Left colon (tissue), 2 donors: ENCODE measurements at places on chromosomes 13 and 19. TPM values are rescaled to one million over a fixed set of nuclear protein-coding genes. Genes with fewer than 3 reads are reported as not detected.
A peak's percentile ranks its signal among the peaks of the same experiment; 100 is the strongest.

GRCh38 chr13:51148223-51148951, 37.3 kb upstream of the C13orf42 start:
- DNase-seq = no peak

GRCh38 chr13:112933649-112934048, 35.4 kb upstream of the MCF2L start:
- DNase-seq = no peak

DNA sequence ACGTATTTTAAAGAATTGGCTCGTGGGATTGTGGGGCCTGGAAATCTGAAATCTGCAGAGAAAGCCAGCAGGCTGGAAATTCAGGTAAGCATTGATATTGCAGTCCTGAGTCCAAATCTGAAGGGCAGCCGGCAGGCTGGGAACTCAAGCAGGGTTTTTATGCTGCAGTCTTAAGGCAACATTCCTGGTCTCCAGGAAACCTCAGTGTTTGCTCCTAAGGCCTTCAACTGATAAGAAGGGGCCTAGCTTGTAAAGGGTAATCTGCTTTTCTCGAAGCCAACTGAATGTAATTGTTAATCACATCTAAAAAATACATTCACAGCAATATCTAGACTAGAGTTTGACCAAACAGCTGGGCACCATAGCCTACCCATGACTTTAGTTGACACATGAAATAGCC, 154.4 kb downstream of the EFNB2 start:
- DNase-seq = no peak

- DNase-seq = no peak
Observed at GRCh38 chr19:10760273-10760944, 42.5 kb downstream of the DNM2 start.

DNA sequence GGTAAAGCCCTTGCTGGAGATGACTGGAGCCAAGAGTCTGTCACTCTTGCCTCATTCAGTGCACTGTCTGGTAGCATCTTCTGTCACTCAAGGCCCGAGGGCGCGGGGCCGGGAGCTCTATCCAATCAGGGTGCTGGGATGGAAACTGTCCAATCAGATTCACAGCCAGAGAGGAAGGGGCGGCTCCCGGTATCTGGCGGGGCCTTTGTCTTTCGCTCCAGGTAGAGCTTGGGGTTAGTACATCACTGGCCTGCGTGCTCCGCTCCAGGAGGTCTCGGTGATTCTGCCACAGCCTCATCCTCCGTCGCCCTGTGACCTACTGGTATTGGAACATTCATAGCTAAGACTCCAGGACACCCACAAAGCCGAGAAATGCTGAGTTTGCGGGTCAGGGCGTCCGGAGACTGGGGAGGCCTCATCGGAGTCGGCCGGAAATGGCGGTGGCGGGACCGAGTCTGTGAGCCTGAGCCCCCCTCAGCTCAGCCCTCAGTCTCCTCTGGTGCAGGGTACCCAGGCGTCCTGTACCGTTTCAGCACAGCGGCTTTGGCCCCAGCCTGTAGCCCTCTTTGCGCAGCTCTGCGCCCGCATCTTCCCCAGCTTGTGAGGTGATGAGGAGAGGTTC, 20.6 kb upstream of the ZNF430 start:
- DNase-seq = peak; percentile 76

DNA sequence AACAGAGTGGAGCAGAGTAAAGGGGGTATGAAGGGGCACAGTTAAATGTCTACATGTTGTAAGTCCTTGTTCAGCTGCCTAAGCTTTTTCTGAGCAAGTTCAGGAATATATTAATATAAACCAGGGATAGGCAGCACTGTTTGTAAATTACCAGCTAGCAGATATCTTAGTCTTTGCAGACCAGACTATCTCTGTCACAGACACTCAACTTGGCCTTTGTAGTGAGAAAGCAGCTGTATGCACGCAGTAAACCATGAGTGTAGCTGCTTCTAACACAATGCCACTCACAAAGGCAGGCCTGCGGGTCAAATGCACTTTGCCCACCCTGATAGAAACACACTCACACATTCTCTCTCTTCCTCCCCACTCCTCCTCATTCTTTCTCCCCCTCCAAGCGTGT, 1016.9 kb downstream of the UQCRFS1 start:
- no peak for DNase-seq

DNA sequence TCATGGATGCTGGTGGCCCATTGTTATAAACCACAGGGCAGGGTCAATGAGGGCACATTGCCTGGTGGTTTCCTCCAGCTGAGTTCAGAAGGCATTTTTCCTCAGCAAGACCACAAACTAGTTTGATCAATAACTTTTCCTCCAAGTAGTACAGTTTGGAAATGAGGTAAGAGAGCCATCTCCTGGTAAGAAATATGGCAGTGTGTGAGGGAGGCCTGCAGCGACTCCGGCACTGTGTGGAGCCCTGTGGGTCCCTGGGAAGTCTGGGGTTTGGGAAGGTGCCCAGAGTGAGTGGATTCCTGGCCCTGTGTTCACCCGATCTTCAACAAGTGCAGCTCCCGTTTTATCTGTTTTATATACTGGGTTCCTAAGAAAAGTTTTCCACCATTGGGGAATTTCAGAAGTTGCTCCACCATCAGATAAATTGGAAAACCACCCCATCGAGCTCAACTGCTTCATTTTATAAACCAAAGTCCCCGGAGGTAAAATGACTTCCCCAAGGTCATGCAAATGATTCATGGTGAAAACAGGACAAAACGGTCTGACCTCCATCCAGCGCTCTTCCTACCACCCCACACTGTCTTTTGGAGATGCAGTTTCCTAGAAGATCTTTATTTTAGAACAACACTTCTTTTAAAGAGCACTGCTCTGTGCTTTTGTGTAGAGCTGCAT, 148.4 kb downstream of the KATNAL1 start:
- no peak for DNase-seq

GRCh38 chr19:44050740-44051649, 841 bp upstream of the ZNF223 start:
- peak; percentile 72 for DNase-seq

DNA sequence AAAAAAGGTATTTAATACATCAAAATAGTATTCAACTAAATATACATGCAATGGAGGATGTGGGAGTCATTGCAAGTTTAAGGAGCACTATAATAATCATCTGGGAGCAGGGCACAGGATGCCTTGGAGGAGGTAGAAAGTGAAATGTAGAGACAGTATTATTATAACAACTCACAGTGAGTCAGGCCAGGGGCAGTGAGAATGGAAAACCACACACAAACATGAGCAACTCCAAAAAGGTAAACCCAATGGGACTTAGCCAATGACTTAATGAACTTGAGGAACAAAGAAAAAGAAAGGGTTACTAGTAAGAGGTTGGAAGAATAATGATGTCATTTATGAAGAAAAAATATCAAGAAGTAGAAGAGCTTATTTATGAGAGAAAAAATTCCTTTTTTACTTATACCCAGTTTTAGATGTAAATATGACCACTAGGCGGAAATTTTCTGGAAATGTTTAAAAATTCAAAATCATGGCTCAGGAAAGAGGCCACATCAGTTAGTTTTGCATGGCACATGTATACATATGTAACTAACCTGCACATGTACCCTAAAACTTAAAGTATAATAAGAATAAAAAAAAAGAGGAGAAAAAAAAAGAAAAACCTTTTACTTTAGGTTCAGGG, 389.3 kb downstream of the SUCLA2 start:
- no peak for DNase-seq

- peak; percentile 33 for DNase-seq
Observed at GRCh38 chr19:58381460-58382212, 806 bp upstream of the ZNF837 start.

DNA sequence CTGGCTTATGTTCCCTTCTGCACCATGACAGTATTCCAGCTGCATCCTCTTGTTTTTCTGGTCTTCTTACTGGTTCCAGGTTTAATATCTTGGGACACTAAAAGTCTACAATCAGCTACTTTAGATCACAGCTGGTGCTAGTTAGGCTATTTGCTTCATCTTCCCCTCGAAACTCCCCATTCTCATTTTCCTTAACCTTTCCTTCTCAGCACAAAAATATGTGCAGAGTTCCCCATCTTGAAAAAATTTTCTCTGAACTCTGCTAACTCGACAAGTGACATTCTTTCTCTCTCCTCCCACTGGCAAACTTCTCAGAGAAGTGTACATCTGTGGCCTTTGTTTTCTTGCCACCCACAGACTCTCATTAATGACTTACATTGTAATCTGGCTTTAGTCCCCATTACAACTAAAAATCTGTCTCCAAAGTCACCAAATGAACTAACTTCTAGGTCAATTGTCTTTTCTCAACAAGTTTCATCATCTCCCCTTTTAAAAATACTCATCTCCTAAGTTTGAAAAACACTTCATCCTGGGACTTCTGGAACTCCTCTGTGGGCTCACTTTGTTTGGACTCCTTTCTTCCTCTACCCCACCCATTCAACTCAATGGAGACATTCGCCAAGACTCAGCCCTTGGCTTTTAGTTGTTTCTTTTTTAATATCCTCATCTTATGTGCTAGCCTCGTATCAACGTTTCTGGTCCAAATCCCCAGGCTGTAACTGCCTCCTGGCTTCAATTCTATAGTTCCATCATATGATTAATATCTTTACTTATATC, 7.1 kb upstream of the KL start:
- no peak for DNase-seq

MTRF1 gene
- 14.9 TPM for total RNA-seq

KLHL1 gene
- total RNA-seq = 0.08 TPM

DZIP1 gene
- total RNA-seq = 5.5 TPM

SIGLEC12 gene
- 0.46 TPM for total RNA-seq

KIR2DL1 gene
- not detected for total RNA-seq

DHX34 gene
- 10.6 TPM for total RNA-seq

EDNRB gene
- 9.6 TPM for total RNA-seq

KISS1R gene
- not detected for total RNA-seq

NALCN gene
- total RNA-seq = 0.17 TPM

KLK7 gene
- total RNA-seq = not detected

RFXAP gene
- 2.9 TPM for total RNA-seq

CEACAM4 gene
- total RNA-seq = 0.24 TPM

ATP4B gene
- total RNA-seq = not detected
